Iris pigment epithelial cell (primary cell): ENCODE measurements at places on chromosomes 1 and 21.

DNA sequence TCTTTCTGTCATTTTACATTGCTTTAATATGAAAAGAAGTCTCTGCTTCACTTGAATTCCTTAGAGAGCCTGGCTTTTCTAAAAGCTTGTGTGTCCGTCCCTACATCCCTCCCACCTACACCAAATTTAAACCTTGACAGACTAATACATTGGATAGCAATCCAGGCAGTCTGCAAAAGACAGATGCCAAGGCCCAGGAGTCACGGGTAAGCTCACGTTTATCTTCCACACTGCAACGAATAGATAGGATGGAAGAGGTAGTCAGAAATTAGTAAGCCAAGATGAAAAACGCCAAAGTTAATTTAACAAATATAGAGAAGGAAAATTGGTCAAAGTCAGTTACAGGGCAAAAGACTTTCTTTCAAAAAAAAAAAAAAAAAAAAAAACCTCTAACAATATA is 338.1 kb downstream of the SMYD3 start:
- DNase-seq = no peak

GRCh38 chr1:174297351-174297750 is 138.0 kb downstream of the RABGAP1L start:
- no peak for DNase-seq

DNA sequence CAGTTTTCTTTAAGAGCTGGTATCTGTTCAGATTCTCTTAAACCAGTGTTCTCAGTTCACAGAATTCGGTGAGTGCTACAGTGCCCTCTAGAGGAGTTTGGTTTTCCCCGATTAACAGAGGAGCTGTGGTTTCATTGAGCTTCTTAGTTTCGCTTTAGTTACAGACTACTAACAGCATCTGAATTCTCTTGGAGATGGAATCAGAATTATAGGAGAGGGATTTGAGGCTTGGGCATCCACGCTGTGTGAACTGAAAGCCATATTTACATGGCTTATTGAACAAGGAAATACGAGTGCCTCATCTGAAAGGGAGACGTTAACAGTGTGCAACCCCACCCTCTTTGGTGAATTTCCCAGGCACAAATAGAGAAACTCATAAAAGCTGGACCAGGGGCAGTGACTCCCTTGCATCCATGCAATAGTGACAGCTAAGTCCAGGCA is 202.0 kb downstream of the USH2A start:
- DNase-seq = peak; percentile 78

GRCh38 chr1:175911138-175911537 is 167.7 kb upstream of the TNR start:
- DNase-seq = no peak

- DNase-seq = no peak
These were observed 151.2 kb upstream of the TNR start for GRCh38 chr1:175894581-175894980.
